ENCODE measurements at places on chromosomes 1 and 21.

DNA sequence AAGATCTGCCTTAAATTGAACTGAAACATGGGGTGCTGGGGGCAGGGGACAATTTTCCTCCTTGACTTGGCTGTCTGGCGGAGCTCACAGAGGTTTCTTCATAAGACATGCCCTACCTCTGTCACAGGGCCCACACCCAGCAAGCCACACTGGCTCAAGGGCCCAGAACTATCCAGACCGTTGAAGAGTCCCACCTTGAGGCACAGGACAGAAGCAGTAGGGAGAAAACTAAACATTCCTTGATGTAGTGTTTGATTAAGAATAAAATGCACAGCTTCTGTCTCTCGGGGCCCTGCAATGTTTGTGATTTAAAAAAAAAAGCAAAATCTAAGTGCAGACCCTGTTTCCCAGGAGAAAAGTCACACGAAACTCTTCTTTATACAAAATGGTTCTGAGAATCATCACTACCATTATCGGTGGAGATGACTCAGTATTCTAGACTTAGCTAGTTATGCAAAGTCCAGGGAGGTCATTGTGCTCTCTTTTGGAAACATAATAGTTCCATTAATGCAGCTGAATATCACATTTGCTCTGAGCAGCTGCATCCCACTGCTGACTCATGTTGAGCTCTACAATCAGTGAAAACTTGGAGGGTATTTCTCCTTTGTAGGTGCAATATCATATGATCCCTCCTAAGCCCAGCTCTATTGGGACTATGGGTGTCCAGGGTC is 53.6 kb upstream of the DIRAS3 start:
- DNase-seq, result no peak

DNA sequence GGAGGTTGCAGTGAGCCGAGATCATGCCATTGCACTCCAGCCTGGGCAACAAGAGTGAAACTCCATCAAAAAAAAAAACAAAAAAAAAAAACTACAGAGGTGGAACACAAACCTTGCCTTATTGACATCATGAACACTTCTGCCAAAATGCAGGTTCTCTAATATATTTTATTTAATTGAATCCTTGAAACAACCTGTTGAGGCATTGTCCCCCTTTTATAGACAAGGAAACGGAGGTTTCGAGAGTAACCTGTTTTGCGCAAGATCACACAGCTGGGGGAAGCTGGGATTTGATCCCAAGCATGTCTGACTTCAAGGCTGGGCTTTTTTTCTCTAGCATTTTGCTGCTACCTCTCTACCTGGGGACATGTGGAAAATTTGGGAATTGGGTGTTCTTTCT is 2.8 kb downstream of the SZRD1 start:
- DNase-seq, result no peak

DNA sequence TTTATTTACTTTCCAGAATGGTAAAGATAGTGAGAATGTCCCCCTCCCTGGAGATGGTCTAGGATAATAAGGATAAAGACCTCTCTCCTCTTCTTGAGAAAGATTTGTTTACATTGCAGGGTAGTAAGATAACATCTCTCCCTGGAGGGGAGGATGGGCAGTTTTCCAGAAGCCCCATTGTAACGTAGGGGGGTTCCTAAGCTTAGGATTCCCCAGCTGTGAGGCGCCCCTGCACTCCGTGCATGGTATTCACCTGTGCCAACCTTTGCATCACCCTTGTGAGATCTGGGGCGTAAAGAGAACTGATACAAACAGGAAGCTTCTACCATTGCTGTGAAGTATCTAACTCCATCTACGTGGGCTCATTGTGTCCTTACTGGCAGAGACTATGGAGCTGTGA is 148.7 kb upstream of the DNAH14 start:
- DNase-seq, result no peak

DNA sequence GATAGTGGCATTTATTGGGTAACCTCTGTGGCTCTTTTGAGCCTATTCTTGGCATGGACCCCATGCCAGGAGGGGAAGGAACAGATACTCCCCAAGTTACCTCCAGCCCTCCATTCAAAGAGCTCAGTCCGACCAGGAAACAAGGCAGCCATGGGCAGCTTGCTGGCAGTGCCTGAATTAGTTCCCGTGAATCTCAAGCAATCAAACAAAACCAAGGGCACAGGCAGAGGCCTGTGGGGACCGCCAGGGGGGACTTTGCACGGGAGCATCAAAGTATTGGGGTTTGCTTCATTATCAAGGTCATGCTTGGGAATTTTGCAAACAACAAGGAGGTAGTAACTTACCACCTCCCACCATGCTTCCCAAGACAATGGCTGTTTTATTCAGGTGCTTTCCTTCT is 81.2 kb upstream of the IFFO2 start:
- DNase-seq, result no peak

DNA sequence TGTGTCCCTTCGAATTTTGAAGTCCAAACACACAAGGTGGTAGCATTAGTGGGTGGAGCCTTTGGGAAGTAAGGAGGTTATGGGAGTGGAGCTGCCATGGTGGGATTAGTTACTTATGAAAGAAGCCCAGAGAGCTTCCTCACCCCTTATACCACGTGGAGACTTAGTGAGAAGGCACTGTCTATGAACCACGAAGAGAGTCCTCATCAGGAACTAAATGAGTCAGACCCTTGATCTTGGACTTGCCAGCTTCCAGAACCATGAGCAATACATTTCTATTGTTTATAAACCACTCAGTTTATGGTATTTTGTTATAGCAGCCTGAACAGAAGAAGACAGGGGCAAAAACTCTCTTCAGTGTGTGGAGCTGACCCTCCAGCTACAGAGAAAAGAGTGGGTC is 259.3 kb upstream of the AJAP1 start:
- no peak for DNase-seq

DNA sequence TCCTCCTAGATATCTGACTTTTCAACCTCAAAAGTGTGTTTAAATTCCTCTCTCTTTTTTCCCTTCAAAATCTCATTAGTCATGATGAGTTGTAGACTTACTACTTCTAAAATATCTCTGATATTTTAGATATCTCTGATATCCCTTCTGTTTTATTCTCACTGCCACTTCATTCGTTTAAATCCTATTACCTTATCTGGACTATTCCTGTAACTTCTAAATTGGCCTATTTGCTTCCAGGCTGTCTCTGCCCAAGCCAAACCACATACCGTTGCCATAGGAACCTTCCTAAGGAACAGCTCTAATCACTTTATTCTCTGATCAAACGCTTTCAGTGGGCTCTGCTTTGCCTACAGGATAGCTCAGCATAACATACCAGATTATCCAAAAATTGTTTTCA is 333.1 kb upstream of the CHRM3 start:
- DNase-seq, result no peak

DNA sequence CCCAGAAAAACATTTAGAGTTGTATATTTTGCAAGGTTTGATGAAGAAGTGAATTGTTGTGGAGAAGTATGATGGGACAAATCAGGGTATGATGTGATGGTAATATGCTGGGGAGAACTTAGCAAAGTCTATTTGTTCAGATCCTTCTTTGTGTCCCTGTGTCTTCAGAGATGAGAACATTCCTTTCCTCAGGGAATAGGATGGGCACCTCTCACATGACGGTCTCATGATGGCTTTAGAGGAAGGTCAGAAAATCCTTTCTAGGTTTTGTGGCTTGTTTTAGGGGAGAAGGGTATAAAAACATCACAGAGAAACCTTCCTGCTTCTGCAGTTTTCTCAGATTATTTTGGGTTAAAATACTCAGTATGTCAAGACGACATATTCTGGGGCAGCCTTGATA is 171.3 kb upstream of the NRIP1 start:
- DNase-seq, result no peak

- no peak for DNase-seq
Observed at GRCh38 chr21:20949884-20950283, 48.3 kb upstream of the NCAM2 start.

DNA sequence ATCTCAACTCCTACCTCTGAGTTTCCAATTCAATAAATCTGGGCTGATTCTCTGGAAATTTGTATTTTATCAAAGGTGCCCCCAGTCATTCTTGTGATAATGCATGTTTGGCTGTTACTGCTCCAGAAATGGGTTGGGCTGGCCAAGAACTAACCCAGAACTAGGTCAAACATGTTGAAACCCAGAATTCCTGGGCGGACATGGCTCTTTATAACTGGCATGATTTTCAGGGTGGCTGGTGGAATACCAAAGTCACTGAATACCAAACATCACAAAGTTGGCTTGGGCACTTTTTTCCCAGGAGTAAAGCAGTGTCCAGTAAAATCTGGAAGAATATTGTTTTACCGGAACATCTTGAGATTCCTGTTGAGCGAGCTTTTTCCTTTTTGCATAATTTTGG is 89.4 kb upstream of the S1PR1 start:
- no peak for DNase-seq

DNA sequence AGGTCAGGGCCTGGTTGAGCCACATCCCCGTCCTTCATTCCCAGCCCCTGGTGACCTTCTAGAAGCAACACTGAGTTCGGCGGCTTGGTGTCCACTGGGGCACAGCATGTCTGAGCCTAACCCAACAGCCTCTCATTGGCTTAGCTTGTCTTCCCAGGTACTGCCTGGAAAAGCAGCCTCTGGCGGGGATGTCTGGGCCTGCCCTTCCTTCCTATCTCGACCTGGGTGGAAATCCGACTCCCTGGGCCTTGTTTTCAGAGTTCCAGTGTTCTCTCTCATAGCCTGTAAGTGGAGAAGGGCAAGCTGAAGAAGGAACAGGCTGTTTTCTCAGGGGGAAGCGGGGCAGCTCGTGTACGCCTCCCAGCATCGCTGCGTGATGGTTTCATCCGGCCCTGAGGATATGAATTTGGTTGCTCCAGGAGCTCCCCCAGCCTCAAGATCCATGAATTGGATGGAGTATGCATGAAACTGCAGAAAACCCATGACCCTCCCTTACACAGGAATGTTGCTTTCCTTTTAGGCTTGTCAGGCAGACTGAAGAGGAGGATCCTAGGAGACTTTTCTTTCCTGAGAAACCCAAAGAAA is 116.5 kb upstream of the IRF2BP2 start:
- no peak for DNase-seq

Measured in stimulated activated CD4-positive, alpha-beta T cell treated with anti-CD3 and anti-CD28 coated beads, Interleukin-4, amount 100 ng/mL, for 1 hour (primary cell).